ENCODE measurements at places on chromosomes 1 and 21.

DNA sequence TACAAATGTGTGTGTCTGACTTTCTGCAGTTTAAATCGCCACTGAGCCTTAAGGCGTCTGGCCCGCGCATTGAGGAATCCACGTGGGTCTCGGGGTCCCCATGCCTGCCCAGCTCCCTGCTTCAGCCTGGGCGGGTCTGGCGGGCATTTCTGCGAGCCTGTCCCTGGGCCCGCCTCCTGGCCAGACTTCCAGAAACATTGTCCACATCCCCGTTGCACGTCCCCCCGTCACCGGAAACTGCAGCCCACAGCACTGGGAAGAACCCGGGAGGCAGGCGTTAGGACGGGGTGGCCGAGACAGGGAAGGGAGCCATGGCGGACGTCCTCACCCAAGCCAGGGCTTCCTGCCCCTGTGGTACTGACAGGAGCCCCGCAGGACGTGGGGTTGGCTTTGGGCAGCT lies 113.1 kb upstream of the COL6A1 start:
- no peak for DNase-seq

GRCh38 chr1:206606867-206607266 lies 5.4 kb downstream of the EIF2D start:
- DNase-seq, result no peak

DNA sequence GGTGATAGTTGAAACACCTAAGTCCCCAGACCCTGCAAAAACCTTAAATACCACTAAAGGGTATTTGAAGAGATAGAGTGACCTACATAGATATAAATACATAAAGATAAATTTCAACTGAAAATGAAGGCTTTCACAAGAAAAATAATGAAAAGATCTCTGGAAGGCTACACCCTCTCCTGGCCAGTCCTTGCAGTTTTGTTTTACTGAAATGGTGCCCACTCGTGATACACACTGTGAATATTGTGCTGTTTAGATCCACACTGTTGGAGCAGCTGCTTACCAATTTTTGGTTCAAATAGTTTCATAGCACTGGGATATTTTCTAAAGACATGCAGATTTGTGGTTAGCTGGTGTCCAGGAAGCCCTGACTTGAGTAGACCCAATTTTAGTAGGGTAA lies 31.5 kb upstream of the RNF187 start:
- DNase-seq, result no peak

GRCh38 chr1:59261537-59261936 lies 35.4 kb upstream of the FGGY start:
- DNase-seq, result no peak

GRCh38 chr1:179440971-179441370 lies 75.2 kb downstream of the AXDND1 start:
- DNase-seq, result no peak

DNA sequence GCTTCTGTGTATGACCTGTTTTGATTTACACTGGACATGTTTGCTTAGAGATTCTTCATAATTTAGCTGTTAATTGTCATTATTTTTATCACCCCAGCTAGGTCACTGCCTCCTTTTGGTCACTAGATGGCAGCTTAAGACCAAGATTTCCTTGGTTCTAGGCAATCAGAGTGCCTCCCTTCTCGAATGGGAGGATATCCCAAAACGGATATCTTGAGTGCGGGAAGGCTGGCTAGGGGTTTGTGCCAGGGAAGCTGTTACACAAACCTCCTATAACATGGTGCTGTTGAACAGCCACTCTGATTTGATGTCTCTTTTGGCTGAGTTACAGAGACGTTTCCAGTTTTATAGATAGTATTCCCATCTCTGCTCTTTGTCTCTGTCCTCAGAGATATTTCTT lies 283.5 kb downstream of the S1PR1 start:
- DNase-seq, result no peak

GRCh38 chr1:218521414-218522169 lies 176.5 kb downstream of the TGFB2 start:
- DNase-seq, result no peak

- no peak for DNase-seq
Observed at GRCh38 chr1:89957107-89957506, 37.8 kb upstream of the ZNF326 start.

- no peak for DNase-seq
Observed at GRCh38 chr21:18049461-18049860, 195.2 kb upstream of the CHODL start.

- DNase-seq, result peak; percentile 5
Observed at GRCh38 chr21:42781150-42781970, 98.0 kb downstream of the WDR4 start.

- DNase-seq, result no peak
Observed at GRCh38 chr1:231618609-231619256, 7.9 kb upstream of the DISC1 start.

- no peak for DNase-seq
Observed at GRCh38 chr1:218664385-218665170, 319.4 kb downstream of the TGFB2 start.

DNA sequence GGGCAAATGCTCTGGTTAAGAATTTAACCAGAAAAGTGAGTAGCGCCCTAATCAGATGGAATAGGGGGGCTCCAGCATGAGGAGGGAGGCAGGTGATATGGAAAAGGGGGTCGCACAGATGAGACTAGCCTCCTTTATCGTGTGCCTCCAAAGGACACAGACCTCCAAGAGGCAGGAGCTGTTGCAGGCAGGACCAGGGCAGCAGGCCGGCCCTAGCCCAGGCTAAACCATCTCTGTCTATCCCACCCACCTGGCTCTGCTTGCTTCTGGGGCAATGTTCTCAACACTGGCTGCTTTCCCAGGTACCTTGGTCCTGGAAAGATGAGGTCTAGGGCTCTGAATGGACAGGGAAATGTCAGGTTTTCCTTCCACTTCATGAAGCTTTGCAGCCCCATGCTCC lies 36.3 kb downstream of the C2CD2 start:
- DNase-seq, result no peak

DNA sequence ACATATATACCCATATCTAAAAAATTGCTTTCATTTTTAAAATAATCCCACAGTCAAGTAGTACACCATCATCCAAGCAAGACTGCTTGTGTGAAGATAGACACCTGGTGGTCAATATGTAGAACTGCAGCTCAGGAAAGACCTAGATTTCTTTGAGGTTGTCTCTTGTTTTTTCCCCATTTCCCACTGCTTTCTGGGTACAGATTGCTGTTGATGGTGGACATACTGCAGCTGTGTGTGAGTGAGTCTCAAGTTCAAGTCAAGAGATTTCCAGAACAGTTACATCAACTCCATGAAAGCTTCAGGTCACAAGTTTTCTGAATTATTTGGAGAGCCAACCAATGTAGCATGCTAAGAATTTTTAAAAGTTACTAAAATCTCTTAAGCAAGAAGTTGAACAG lies 306.4 kb downstream of the DUSP10 start:
- no peak for DNase-seq

GRCh38 chr21:33433001-33433400 lies 29.8 kb downstream of the IFNGR2 start:
- DNase-seq, result no peak

- no peak for DNase-seq
Observed at GRCh38 chr1:39214714-39214997, 10.2 kb downstream of the MACF1 start.

- no peak for DNase-seq
Observed at GRCh38 chr1:231172411-231172810, 10.6 kb downstream of the TRIM67 start.

DNA sequence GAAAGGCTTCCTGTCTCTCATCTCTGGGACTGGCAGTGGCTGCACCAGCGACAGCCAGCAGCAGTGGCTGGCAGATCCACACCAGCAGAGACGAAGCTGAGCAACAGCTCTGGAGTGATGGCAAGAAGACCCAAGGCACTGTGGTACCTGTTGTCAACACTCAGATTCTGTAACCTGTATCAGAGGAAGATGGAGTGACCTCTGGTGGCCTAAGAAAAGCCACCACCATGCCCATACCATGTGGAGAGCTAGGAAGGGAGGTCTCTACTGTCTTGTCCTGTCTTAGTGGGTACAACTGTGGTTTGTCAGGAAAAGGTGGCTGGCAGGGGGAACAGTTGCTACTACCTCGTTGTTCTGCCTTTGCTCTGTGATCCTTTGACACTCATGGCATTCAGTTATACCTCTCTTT lies 22.5 kb upstream of the RHBDL2 start:
- DNase-seq, result no peak

DNA sequence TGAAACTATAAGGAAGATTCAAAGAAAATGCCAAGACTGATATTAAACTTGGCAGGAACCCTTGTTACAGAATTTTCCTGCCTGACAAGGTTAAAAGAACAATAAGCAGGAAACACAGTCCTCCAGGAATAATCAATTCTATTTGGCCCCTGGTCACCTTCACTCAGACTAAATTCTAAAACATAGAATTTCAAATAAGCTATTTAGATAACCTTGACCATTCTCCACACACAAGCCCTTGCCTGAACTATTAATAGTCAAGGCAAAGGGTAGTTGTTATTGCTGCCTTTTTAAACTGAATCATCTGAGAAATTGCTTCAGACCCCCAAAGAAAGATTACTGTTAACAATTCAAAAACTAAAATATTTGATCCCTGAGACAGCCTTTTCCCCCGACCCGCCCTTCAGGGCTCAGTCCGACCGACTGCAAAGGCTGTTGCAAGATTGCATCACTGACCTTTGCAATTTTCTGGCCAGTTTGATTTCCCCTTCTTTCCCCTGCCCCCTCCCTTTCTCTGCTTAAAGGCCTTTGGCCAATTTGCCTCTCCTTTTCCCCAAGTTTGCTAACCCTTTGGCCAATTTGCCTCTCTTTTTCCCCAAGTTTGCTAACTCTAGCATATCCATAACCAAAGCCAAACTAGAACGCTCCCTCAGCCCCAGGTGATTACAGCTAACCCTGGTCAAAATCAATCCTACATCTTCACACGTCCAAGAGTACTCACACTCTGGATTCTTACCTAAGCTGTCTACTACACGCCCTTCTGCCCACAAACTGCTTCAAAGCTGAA lies 1.4 kb upstream of the G0S2 start:
- no peak for DNase-seq

GRCh38 chr1:54884135-54884586 lies 2.8 kb downstream of the DHCR24 start:
- no peak for DNase-seq

- DNase-seq, result no peak
Observed at GRCh38 chr1:221274373-221274772, 395.1 kb downstream of the HLX start.

- no peak for DNase-seq
Observed at GRCh38 chr1:187513190-187513589, 684.4 kb downstream of the PLA2G4A start.

- no peak for DNase-seq
Observed at GRCh38 chr21:16218682-16219343, 489.0 kb downstream of the USP25 start.

DNA sequence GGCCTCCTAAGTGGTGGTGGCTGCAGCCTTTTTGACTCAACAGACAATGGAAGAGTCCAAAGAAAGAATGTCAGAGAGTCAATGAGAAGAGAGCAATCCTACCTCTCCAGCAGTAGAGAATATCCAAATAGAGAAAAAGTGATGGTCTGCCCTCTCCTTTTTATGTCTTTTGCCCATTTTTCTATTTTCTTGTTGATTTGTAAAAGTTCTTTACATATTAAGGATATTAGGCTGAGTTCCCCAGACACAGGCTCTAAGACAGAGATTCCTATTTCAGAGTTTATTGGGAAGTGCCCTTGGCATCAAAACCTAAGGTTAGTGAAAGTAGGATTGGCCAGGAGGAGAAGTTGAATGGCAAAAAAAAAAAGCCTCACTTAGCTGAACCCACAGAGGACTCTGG lies 20.3 kb upstream of the SLC30A1 start:
- DNase-seq, result no peak

DNA sequence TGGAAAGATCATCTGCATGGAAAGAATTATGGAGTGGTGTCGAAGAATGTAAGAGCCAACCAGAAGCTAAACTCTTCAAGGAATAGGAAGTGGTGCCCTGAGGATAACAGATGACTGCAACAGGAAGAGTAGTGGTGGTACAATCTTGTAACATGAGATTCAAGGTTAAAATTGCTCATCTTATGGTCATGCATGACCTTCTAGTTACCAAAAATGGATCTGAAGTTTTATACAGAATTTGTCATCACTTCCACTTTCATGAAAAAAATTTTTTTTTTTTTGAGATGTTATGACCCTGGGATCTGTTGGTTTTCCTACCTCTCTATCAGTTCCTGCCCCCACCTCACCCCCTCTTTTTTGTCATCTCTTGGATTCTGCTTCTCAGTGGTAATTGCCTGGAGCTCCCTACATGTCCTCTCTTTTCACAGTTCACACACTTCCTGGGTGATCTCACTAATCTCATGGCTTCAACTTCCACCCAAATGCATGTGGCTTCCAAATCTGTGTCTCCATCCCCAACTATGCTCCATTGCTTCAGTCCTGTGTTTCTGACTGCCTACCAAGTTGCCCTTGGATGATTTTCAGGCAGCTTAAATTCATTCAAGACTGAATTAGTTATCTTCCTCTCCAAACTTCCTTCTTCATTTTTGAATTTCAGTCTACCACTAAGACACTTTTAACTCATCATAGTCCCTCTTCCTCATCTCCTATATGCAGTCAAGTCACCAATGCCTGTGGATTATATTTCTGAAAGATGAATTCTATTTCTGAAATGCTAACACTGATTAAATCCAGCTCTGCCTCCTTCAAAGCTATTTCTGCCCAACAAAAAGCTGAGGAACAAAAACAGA lies 48.4 kb downstream of the SLAMF6 start:
- DNase-seq, result no peak

GRCh38 chr1:29380532-29380931 lies 144.2 kb downstream of the PTPRU start:
- DNase-seq, result no peak

GRCh38 chr1:150309758-150310508 lies 11.4 kb upstream of the PRPF3 start:
- DNase-seq, result no peak

- no peak for DNase-seq
Observed at GRCh38 chr1:94970783-94971182, 43.9 kb upstream of the CNN3 start.

- no peak for DNase-seq
Observed at GRCh38 chr1:102977292-102977691, 131.0 kb downstream of the COL11A1 start.

GRCh38 chr1:229368347-229368746 lies 25.5 kb upstream of the CCSAP start:
- DNase-seq, result no peak

GRCh38 chr1:58754683-58755467 lies 29.0 kb downstream of the JUN start:
- DNase-seq, result no peak

DNA sequence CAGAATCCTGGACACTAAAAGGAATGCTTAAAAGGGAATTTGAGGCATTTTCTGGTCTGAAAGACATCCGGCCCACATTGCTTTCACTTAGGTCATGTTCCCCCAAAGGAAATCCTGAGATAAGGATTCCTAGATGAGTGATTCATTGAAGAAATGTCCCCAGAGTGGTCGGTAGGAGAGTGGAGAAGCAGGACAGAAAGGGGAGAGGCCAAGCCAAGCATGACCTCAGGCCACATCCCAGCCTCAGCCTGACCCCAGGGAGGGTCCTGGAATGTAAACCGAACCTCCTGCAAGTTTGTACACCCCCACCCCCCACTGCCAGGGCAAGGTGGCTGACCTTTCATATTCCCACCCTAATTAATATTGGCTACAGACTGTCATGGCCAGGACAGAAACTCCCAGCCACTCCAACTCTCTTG lies 16.6 kb downstream of the HIVEP3 start:
- no peak for DNase-seq

- no peak for DNase-seq
Observed at GRCh38 chr1:34129630-34130029, 35.4 kb downstream of the CSMD2 start.

Data from C1 segment of cervical spinal cord (tissue), 14 donors.